Stimulated activated CD8-positive, alpha-beta memory T cell treated with anti-CD3 and anti-CD28 coated beads, Interleukin-7, amount 100 ng/mL, for 1 hour (primary cell): ENCODE measurements at places on chromosomes 2 and 18.

GRCh38 chr18:48979944-48980890, 29.5 kb upstream of the SMAD7 start:
- DNase-seq: no peak

GRCh38 chr18:53070788-53071187, 730.8 kb downstream of the DCC start:
- DNase-seq: no peak

DNA sequence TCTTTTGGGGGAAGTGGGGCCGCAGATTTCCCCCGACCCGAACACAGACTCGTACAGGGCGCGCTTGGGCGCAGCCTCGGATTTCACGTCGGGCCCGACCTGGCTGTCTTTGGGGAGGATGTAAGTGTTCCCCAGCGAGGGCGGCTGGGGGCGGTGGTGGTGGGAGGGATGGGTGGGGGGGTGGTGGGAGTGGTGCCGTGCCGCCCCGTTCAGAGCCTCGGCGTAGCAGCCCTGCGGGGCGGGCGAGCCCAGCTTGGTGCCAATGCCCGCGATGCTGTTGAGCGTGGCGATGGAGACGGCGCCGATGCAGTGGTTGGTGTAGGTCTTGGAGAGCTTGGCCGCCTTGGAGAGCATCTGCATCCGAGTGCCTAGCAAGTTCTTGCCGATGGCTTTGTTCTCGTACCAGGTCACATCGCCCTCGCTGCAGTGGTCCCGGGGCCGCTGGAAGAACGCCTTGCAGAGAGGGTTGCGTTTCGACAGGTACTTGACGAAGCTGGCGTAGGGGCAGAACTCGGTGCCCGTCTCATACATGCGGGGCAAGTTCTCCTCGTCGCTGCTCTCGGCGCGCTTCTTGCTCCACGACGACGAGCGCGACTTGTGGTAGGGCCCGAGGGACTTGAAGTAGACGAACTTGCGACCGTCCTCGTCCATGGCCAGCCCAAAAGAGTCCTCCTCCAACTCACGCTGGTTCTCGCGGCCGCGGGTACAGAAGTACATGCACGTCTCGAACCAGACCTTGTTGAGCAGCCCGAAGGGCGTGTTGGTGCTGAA, 1.3 kb downstream of the KCTD1 start:
- DNase-seq: no peak

GRCh38 chr18:51010218-51010617, 19.8 kb upstream of the SMAD4 start:
- DNase-seq: no peak

GRCh38 chr2:95012881-95013550, 12.5 kb upstream of the MAL start:
- no peak for DNase-seq

DNA sequence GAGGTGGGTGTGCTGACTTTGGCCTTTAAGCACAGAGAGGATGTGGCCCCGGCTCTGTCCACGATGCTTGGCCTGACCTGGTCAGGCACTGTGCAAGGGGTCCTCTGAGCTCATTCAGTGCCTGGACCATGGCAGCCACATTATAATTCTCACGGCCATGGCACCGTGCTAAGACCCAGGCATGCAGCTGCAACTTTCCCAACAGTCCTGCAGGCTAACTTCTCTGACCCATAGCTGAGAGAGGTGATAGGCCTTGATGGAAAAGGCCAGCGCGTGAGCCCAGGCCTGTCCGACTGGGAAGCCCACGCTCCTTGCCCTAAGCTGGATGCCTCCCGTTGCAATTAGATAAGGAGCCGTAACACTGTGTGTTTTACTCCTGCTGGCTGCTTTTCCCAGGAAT, 99.9 kb downstream of the TFCP2L1 start:
- DNase-seq: no peak

DNA sequence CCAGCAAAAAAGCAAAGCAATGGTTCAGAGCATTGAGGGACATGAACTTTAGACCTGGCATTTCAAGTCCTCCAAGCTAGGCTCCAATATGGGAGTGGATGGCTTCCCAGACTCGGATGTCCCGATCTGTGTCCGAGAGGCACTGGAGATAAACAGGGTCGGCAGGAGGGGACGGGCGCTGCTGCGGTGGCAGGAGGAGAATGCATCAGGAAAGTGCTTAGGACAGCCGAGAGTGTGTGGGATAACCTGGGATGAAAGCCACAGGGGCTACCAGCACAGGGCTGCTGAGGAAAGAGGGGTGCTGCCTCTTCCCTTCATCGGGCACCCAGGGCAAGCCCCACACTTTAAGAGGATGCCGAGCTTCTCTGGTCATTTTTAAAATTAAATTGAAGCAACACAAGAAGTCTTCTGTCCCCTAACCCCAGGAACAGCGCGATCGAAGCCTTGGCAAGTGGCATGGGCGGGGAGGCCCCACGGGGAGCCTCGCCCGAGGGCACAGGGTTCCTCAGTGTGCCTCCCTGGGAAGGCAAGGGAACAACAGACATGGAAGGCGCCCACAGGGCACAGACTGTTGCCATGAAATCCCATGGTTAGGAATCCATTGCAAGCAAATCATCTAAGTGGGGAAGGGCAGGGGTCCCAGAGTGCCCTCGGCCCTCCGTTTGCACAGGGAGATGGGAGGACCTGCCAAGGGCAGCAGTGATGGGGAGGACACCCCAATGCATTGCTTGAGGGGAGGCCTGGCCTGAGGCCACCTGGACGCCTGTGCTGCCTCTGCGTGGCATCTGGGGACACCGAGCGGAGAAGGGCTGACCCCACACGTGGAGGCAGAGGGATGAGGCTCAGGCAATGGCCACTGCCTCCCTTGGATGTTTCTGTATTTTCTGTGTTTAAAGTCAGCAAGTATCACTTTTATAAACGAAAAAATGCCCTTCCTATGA, 78.5 kb upstream of the GPC1 start:
- no peak for DNase-seq

DNA sequence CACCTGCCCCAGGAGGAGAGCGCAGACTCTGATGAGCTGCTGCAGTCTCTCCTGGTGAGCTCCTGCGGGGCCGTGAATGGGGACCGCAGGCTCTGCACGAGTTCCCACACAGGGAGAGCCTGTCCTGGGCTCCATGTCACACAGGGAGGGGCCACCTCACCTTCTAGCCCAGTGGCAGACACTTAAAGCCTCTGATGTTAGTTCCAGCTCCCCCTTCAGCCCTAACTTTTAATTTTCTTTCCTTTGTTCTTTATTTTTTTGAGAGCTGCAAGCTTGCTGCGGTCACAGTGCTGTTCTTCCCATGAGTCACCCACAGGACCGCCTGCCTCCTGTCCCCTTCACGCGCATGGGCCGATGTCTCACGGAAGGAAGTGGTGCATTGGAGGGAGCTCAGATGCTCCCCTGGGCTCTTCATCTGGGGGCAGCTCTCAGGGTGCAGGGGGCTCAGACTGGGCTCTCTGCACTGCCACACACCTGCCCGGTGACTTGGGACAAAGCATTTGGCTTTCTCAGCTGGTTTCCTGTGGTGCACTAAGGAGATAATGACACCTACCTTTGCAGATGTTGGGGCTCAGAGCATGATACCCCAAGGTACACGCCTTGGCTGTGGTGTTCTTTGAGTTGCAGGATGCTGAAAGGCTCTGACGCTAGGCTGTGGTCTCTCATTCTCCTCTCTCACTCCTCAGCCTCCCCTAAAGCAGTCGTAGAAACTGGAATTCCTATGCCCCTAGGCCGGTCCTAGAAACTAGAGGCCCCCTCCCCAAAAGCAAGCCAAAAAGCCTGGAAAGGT, 37.2 kb upstream of the PXDN start:
- peak; percentile 14 for DNase-seq

- no peak for DNase-seq
These were observed 96.8 kb downstream of the UNC80 start for GRCh38 chr2:209868271-209868994.

- DNase-seq: no peak
These were observed 7.1 kb downstream of the NEURL3 start for GRCh38 chr2:96498021-96498431.

DNA sequence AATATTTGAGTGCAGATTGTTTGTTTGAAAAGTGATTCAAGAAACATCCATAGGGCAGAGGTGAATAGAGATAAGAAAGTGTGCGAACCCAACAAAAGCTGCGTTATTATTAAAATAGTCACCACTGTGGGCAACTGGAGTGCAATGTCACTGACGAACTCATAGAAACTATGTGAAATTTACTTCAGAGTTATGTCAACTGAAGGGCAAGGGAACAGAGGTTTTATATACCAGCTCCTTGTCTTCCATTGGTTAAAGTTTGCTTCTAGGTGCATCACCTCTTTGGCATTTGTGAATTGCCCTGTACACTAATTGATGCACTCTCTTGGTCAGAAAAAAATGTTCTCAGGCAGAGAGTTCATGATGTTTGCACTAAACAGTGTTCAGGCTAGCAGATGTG, 110.5 kb upstream of the NYAP2 start:
- no peak for DNase-seq

GRCh38 chr18:27595113-27595838, 410.2 kb upstream of the CHST9 start:
- no peak for DNase-seq

GRCh38 chr2:115560666-115561065, 1118.2 kb downstream of the DPP10 start:
- no peak for DNase-seq

DNA sequence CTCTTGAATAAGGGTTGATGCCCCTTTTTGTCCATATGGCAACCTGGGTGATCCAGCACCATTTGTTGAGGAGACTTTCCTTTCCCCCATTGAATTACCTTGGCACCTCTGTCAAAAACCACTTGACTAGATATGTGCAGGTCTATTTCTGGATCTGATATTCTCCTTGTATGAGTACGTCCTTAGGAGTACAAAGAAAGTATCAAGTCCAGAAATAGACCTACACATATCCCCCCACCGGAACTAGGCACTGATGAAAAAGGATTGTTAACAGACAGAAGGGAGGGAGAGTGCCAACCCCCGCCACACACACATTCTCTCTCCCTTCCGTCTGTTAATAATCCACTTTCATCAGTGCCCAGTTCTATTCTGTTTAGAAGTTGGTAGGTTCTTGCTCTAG, 225.0 kb downstream of the TMEM163 start:
- no peak for DNase-seq

DNA sequence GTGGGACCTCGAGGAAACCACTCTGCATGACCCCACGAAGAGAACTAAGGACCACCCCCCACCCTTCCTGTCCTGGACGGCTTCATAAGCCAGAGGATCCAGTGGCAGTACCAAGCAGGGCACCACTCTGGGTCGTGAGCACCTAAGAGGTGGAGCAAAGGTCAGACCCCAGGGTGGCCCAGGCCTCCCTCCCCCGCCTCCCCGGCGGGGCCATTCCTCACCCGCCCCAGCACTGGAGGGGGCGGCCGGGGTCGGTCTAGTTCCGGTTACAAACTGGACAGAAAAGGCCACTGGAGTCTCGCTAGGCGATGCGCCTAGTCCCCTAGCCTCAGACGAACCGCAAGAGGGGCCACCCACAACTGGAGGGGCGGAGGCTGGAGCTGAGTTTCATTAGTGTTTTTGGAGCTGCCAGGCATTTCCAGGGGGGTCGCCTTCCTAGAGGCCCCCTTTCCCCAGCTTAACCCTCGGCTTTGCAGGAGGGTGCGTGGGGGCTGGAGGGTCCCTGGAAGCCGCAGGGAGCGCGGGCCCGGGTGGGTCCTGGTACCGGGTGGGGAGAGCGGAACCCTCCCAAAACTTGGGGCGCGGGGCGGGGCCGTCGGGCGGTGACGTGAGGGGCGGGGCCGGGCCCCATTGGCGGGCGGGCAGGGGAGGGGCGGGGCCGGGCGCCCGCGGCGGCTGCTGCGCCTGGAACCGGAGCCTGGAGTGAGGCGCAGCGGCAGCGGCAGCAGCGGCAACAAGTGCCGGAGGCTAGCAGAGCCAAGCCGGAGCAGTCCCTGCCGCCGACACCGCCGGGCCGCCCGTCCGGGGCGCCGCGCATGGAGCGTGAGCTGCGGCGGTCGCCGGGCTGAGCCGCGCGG, at the start of gene B3GNT2:
B3GNT2 (plus strand) TSS at position 695 of the 857 bp plus-strand sequence. CDS start 26,106 bp downstream, outside the sequence.
- DNase-seq: peak; percentile 72

GRCh38 chr2:218296200-218296599, 3.9 kb upstream of the TMBIM1 start:
- no peak for DNase-seq

DNA sequence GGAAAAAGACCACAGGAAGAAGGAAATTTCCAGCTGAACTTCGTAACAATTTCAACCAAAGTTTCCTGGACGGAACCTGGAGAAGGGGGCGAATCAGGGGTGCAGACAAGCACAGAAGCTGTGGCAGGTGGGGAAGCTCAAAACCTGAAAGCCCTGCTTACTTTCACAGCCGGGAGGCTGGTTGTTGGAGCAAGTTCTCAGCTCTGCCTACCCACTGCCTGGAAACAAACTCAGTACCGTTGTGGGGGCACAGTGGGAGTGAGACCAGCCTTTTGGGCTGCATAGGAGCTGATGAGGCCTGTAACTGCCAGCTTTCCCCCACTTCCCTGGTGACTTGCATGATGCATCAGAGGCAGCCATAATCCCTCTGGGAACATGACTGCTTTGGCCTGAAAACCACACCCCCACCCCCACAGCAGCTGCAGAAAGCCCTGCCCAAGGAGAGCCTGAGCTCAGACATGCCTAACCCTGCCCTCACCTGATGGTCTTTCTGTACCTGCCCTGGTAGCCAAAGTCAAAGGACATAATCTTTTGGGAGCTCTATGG, 207.0 kb upstream of the VWC2L start:
- no peak for DNase-seq

GRCh38 chr2:157672129-157672528, 43.5 kb upstream of the ACVR1C start:
- DNase-seq: no peak

DNA sequence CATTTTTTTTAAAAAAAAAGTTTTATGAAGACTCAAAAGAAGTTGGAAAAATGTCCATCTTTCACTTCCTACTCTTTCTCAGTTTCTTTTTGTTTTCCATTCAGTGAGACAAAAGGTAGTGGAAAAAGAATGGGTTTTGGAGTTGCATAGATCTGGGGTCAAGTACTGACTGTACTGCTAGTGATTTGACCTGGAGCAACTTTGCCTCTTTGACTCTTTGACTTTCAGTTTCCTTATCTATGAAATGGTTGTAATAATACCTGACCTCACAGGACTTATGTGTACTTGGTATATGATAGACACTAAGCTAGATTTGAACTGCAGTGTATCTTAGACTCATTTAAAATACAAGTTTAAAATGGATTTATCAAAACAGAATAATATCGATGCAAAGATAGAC, 3.5 kb upstream of the KCNE4 start:
- DNase-seq: no peak

DNA sequence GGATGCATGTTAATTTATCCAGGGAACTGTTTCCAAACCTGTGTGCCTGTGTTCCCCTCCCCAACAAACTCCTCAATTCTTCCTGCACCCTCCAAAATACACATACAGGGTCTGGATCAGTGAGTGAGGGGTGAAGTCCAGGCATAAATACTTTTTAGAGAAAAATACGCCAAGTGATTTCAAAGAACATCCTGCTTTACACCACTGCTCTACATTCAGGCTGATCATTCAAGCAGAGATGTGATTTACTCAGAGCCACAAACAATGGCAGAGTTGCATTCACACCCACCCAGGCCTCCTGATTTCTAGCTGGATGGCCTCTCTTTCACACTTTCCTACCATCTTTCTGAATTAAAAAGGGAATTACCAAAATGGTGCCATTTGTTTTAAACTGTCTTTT, 289.5 kb upstream of the SLC14A2 start:
- DNase-seq: no peak

GRCh38 chr18:8368512-8369217, 240.6 kb upstream of the RAB12 start:
- DNase-seq: no peak

- no peak for DNase-seq
These were observed 82.0 kb upstream of the SLC66A3 start for GRCh38 chr2:11073251-11073650.

GRCh38 chr2:70456585-70457495, 96.8 kb downstream of the TGFA start:
- DNase-seq: no peak

- no peak for DNase-seq
These were observed 630 bp upstream of the ZNF512 start for GRCh38 chr2:27582129-27582694.
